SJCRH30 (cell line): ENCODE measurements at places on chromosomes 3 and 15. TPM values are rescaled to one million over a fixed set of nuclear protein-coding genes. Genes with fewer than 3 reads are reported as not detected.

- peak; percentile 16 for DNase-seq
Measured at GRCh38 chr3:141998669-141999290, 122.3 kb downstream of the ATP1B3 start.

- DNase-seq: no peak
Measured at GRCh38 chr3:157782236-157782635, 279.0 kb upstream of the VEPH1 start.

DNA sequence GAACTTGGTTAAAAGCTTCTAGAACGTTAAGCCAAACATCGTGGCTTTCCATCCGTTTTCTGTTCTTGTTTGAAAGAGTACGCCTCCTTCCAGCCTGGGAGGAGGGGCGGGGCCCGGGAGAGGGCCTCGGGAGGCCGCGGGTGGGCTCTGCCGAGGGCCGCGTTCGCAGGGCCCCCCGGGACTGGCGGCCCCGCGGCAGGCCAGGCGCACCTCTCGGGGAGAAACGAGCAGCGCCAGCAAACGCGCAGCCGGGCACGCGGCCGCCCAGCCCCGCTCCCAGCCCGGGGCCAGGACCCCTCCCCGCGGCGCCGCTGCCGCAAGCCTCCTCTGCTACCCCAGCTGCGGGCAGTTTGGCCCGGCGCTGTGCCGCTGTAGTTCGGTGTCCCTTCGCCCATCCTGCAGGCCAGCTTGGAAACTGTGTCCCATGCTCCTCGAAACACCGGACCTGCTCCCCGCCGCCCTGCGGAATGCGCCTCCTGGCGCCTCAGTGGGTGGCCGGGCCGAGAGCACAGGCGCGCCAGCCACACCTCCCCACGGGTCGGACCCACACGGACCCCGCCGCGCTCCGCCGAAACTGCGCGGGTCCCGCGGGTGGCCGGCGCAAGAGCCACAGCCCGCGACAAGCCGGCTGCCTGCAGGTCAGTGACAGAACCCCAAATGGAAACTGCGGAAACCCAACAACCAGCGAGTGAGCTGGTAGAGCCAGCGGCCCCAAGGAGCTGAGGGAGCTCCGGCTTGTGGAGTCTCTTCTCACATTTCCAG lies 2.3 kb downstream of the OCA2 start:
- DNase-seq: no peak

- DNase-seq: peak; percentile 33
Measured at GRCh38 chr3:167740961-167741587, 5.6 kb downstream of the SERPINI1 start.

GRCh38 chr15:33778852-33779251 lies 189.4 kb upstream of the CHRM5 start:
- no peak for DNase-seq

DNA sequence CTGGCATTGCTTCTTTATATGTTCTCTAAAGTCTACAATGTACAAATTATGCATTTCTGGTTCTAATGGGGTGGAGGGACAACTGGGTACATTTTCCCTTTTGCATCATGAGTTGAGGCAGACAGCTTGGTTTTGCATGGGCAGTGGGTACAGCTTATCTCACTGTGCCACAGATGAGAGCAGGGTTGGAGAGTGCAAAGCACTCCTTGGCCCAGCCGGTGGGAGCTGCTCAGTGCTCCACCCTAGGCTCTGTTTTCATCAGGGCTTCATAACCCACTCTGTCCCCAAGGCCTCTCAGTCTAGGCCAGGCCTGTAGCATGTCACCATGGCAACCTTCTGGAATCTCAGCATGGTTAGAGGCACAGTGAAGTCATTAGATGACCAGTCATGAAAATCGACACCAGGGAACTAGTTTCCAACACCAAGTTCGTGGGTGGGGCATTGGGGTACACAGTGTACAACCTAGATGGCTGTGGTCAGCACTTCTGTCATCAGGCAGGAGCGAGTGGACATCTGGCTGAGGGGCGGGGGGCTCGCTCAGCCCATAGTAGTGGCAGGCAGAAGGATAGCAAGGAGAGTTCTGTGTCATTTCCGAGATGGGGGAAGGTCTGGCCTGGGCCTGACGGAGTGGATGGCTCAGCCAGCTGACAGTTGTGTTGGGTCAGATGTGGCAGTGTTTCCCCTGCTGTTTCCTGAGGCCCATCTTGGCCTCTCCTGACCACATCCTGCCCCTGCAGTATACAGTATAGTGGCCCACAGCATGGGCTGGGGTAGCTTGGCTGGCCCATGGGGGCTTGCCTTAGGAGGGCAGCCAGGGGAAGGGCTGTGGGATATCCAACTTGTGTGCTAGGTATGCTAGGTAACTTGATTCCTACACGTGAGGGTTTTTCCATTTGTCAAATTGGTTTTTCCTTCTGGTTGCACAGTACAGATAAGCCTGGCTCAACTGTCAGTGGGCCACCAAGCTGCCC lies 75.7 kb upstream of the PRR23C start:
- DNase-seq: peak; percentile 73

DNA sequence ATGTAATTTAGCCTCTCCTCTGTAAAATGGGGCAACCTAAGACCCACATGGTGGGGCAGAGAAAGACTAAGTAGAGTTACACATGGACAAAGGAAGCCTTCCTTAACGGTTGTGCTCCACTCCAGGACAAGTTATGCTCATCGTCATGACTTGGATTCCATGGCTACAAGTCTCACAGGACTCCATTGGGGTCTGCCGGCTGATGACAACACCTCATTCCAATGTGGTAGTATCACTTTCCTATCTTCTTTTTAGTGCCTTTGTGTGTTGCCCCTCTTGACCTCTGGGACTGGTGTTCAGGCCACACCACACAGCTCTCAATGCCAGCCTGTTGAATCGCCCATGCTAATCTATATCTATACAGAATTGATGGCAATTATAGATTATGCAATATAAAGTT lies 181.3 kb upstream of the WNT5A start:
- DNase-seq: peak; percentile 14

DNA sequence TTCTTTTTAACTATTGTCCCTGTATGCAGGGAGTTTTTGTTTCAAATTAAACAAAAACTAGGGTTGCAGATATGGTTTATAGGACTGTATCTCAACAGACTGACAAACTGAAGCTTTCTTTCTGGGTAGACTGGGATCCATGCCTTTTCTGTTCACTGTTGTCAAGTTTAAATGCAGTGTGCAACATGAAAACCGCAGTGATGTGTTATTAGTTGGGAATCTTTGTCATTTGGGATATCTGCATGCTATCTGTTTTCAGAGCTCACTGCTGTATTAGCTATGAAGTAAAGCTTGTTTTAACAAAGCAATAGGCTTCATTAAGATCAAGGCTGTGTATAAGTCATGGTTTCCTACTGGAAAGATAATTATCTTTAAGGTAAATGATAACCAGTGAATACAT lies 21.4 kb upstream of the MCF2L2 start:
- DNase-seq: no peak

DNA sequence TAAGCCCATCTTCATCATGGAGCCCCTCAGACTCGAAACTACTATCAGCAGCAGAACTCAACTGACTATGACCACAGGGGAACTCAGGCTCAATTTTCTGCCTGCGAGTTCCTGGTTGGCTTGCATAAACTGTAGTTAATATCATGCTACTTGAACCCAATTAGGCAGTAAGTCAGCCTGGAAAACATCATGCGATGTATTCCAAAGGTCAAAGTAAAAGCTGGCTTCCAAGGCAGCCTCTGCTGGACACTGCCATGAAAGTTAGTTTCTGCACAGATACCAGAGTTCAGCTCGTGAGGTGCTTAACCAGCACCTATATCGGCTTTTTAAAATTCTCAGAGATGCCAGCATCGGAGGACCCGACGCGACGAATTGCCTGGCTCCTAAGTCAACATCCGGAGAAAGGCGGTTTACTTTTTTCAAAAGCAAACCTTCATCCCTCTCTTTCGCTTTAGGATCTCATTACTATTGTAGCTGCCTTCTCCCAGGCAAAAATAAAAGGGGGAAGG lies 3.8 kb downstream of the ANP32A start:
- no peak for DNase-seq

DNA sequence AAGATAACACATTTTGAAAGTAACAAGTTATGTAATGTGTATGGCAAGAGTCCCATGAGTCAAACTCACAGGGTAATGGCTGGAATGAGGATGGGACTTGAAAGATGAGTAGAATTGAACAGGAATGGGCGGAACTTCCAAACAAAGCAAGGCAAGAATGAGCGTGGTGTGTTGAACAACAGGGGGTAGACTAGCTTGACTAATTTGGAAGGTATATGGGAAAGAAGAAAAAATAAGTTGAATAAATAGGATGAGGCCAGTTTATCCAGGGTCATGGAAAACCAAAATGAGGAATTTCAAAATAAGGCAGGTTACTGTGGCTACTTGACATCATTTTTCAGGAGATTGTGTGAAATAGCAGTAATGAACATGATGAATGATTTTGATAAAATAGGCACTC lies 2.5 kb upstream of the DPH6 start:
- DNase-seq: no peak

DNA sequence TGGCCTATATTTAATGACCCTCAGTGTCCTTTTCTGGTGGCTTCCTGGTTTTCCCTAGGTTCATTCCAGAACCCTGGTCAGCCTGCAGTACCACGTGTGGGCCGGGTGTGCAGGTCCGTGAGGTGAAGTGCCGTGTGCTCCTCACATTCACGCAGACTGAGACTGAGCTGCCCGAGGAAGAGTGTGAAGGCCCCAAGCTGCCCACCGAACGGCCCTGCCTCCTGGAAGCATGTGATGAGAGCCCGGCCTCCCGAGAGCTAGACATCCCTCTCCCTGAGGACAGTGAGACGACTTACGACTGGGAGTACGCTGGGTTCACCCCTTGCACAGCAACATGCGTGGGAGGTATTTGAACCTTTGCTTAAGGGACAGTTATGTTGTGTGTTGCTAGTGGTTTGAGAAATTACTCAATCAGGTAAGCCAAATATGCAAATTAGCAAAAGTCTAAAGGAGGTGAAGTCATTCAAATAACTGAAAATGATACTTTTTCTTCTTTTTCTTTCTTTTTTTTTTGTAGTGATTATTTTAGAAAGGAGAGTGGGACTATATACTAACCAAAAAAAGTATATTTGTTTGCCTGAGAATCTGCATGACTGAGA lies 259.2 kb downstream of the ADAMTSL3 start:
- DNase-seq: no peak

DNA sequence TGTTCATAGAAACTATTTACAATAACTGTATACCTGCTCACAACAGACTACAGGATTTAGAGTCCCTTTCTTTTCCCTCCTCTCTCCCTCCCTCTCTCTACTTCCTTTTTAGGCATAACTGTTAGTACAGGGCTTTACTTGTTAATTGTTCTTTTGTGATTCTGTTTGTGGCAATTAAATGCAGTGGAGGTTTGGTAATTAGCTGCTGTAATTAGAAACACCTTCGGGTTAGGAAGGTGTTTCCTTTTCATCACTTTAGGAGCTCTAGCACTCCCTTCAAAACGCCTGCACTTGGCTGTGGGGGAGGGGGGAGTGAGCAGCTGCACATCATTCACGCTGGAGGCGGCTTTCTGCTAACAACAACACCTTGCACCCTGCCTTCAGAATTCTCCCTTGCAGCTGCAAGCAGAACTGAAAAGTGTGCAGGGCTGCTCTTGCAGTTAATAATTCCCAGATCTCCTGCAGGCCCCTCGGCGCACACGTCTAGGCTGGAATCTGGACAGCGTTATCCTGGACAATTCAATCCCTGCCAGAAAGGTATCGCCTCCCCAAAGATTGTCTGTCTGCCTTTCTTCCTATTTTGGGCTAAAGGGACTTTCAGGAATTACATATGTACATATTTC lies 242.6 kb upstream of the RGMA start:
- DNase-seq: peak; percentile 74

GRCh38 chr15:73318463-73319351 lies 50.1 kb downstream of the HCN4 start:
- no peak for DNase-seq

- DNase-seq: no peak
Measured at GRCh38 chr3:159829056-159829455, 159.6 kb upstream of the IL12A start.

GRCh38 chr3:195172039-195172684 lies 98.8 kb downstream of the XXYLT1 start:
- no peak for DNase-seq

GRCh38 chr15:31261266-31262142 lies 65.1 kb upstream of the KLF13 start:
- DNase-seq: peak; percentile 63

DNA sequence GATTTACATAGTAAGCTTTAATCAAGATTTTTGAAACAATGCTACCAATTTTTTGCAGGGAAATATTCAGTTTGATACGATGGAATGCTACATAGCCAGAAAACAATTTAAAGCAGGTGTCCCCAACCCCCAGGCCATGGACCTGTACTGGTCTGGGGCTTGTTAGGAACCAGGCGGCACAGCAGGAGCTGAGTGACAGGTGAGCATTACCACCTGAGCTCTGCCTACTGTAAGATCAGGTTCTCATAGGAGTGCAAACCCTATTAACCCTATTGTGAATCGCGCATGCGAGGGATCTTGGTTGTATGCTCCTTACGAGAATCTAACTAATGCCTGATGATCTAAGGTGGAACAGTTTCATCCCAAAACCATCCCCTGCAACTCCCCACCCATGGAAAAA lies 322.6 kb upstream of the NECTIN3 start:
- DNase-seq: no peak

- no peak for DNase-seq
Measured at GRCh38 chr3:64196236-64196929, 28.9 kb downstream of the PRICKLE2 start.

GRCh38 chr3:126213379-126214028 lies 33.1 kb upstream of the ALDH1L1 start:
- no peak for DNase-seq

GRCh38 chr3:150215616-150216015 lies 192.5 kb upstream of the TSC22D2 start:
- DNase-seq: peak; percentile 54

GRCh38 chr3:180358179-180358578 lies 243.8 kb upstream of the TTC14 start:
- DNase-seq: no peak

DNA sequence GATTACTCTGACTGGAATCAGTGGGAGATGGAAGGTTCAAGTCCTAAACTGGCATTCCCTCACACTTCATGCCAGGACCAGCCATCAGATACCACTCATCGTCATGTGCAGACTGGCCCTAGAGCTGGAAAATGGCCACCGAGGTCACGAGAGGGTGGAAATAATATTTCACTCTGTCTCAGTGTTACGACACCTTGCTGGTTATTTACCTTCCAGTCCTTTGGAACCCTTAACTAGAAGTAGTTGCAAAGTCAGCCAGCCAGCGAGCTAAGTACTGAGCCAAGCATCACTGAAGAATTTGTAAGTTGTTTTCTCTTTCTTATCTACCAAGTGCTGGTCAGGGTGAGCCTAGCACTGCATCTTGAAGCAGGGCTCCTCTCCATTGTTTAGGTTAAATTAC lies 309.9 kb upstream of the RASGRP1 start:
- no peak for DNase-seq

GRCh38 chr3:67362686-67363085 lies 291.7 kb downstream of the SUCLG2 start:
- no peak for DNase-seq

GRCh38 chr3:21446945-21447475 lies 304.0 kb downstream of the ZNF385D start:
- DNase-seq: no peak

Gene RSL24D1
- total RNA-seq: 134 and 140 TPM in 2 replicates

Gene NEK11
- 1.9 and 2.0 TPM in 2 replicates for total RNA-seq

Gene LRRC31
- not detected in 2 replicates for total RNA-seq

Gene ARPP21
- total RNA-seq: 9.9 and 10.2 TPM in 2 replicates

Gene GOLGA8J
- not detected in 2 replicates for total RNA-seq

Gene NEO1
- 13.9 and 15.1 TPM in 2 replicates for total RNA-seq

Gene LIPC
- 0.35 and 1.2 TPM in 2 replicates for total RNA-seq

Gene ADAMTS9
- 6.7 and 6.9 TPM in 2 replicates for total RNA-seq

Gene HESX1
- total RNA-seq: 1.5 and 1.7 TPM in 2 replicates

Gene TRH
- total RNA-seq: not detected in 2 replicates
